ENCODE measurements at places on chromosomes 2 and 18.

DNA sequence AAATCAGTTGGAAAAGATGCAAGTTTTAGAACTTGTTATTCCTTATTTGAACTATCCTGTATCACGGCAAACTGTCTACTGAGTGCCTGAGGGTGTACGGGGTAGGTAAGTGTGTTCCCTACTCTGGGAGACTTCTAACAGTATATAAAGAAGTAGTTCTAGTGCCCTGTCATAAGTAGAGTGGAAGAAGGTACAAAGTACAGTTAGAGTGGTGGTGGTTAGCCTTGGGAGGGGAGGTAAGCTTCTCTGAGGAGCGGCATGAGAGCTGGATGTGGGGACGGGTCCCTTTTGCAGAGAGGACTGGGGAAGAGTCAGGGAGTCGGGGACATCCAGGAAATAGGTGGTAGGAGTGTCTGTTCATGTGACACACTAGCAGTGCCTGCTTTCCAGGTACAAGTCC, 48.5 kb downstream of the DGKD start:
- no peak for DNase-seq

DNA sequence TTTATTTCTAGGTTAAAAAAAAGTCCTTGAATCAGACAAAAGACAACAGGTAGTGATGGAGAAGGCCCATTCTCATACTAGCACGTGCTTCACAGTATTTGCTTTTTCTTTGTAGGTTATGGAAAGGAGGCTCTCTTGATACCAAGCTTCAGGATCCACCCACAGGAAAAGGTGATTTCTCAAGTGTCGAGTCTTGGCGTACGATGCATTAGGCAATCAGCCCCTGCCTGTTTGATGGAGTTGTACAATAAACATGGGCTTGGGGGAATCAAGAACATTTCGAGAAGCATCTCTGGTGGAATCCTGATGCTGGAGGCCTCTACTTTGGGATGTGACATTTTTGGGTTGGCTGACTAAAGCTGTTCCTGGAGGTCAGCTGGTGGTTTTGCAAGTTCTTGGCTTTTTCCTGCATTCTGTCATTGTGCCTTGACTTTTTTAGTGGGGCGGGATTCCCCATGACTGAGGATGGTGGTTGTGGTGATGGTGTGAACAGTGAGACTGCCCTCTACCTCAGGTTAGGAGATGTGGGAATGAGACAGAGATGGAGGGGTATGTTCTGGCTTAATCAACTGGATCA, 231.5 kb upstream of the SPRED2 start:
- DNase-seq = no peak

DNA sequence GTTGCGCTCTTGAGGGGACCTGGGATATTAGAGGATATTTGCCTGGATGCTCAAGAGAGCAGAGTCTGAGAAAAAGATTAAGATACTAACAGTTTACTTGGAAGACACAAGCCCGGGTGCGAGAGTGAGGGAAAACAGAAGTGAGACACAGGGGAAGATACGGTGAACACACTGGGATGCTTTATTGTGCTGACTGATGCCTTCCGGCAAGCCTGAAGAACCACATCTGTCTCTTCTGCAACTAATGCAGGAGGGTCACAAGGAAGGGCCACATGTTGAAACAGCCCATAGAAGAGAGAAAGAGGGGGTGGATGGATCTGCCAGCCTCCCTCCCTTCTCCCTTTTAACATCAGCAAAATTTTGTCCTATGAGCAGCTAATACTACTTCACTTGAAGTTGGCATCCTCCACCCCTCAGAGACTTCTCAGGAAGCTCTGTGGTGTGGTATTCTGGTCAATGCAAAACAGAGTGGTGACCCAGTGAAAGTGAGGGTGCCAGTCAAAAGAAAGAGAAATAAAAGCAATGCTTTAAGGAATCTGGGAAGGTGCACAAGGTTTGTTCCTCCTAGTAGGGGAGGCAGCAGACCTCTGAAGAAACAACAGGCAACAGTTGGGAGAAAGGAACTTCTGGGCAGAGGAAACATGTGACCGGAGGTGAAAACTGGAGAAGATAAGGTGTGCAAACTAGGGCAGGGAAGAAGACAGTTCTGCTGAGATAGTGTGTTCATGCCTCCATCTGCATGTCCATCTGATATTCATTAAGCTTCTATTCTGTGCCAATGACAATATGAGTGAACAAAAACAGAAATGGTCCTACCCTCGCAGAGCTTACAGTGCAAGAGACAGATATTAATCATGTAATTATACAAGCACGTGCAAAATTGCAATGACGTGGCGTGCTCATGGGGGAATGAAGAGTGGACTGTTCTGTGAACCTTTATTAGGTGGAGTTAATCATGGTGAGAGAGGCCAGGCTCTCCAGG, 107.1 kb downstream of the LYPD6B start:
- no peak for DNase-seq

GRCh38 chr2:14558335-14558919, 74.1 kb upstream of the LRATD1 start:
- no peak for DNase-seq

- DNase-seq = no peak
These were observed 55.4 kb upstream of the ACYP2 start for GRCh38 chr2:54059986-54060385.

DNA sequence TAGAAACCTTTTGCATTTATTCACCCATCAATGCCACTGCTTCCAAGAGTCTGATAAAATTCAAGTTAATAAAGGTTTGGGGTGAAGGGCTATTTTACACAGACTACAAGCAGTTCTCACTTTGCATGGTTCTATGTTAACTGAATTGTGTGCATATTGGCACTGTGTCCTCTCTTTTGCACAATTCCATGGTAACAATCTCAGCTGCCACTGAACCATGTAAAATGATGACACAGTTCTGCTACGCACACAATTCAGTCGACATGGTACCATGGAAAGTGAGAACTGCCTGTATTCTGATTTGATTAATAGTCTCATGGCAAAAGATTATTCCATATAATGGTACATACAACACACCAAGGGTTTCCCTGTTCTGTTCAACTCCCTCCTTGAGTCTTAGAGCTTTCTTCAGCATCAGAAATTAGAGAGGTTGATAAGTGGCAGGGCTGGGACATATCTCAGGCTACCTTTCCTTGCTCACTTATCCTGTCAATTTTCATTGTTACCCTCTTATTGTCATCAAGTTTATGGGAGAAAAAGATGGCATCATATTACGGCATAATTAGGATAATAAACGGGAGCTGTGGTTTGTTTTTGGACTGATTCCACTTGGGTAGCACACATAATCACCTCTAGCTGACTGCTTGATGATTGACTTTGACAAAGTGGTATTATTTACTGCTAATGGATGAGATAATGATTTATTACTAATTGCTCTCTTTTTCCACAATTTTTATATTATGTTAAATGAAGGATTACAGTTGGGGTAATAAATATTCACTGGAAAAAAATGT, 139.3 kb upstream of the CREB1 start:
- DNase-seq = no peak

GRCh38 chr2:128523457-128523856, 204.8 kb upstream of the HS6ST1 start:
- DNase-seq = no peak

DNA sequence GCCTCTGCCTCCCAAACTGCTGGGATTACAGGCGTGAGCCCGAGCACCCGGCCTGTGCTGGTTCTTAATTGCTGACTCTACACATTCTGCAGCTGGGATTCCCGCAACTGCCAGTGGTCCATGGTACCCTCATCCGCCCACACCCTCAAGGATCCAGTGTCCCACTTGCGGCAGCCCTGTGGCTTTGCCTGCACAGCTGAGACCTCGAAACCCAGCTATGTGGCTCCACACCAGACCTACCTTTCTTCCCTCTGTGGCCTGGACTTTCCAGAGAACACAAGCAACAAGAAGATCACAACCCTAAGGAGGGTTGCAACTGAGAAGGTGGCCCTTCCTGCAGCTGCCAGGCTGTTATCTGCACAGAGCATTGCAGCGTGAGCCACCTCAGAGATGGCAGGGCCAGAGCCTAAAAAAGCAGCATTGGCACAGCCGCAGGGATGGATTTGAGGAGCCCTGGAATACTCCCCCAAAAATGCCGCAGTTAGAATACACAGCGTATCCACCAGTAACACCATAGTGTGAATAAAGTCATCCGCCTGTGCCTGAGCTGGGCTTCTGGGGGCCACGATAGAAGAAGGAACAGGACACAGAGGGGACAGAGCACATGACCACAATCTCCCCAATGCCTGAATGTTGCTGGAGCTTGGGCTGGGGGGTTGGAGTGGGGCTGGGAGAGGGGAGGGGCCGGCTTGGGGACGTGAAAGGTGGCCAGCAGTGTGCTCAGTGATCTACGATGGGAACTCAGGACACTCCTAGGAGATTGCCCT, 1.9 kb downstream of the GPR55 start:
- DNase-seq = no peak

GRCh38 chr2:100954044-100954420, 48.1 kb upstream of the RPL31 start:
- no peak for DNase-seq

GRCh38 chr2:127683757-127684156, 8.4 kb upstream of the LIMS2 start:
- DNase-seq = no peak

- no peak for DNase-seq
These were observed 1.1 kb upstream of the SULT6B1 start for GRCh38 chr2:37189452-37190153.

GRCh38 chr2:234444893-234445292, 52.0 kb downstream of the ARL4C start:
- no peak for DNase-seq

GRCh38 chr18:6414118-6414722, 491 bp downstream of the L3MBTL4 start:
- no peak for DNase-seq

DNA sequence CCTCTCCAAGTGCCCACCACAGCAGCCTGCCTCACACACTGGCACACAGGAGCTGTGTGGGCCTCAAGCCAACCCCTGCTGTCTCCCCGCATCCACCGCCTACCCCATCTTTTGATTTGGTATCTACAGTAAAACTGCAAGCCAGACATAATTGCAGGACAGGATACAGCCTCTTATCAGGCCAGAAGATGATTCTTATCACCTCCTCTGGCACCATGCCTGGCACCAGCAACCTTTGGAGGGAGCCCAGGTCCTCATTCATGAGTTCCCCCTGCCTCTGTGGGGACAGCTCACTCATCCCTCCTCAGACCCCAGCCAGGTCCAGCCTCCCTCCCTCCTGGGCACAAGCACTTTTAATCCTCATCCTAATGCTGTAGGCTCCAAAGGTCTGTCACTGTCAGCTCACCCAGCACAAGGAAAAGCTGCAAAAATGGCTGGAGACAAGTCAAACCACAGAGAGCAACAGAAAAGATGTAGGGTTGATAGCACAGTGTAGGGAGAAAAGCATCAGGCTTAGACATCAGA, 9.7 kb downstream of the RAB11FIP5 start:
- DNase-seq = no peak

DNA sequence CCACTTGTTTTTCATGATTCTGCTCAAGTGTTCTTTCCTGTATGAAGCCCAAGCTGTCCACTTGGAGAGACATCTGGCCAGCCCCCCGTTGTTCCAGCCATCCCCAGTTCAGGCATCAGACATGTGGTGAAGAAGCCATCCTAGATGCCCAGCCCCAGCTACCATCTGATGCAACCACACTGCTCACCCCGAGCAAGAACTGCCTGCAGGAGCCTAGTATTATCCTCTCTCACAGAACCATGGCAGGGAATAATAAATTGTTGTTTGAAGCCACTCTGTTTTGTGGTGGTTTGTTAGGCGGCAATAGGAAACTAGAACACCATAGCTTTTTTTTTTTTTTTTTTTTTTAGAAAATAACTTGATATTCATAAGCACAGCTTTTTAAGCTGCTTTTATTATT, 19.5 kb upstream of the DARS1 start:
- no peak for DNase-seq

DNA sequence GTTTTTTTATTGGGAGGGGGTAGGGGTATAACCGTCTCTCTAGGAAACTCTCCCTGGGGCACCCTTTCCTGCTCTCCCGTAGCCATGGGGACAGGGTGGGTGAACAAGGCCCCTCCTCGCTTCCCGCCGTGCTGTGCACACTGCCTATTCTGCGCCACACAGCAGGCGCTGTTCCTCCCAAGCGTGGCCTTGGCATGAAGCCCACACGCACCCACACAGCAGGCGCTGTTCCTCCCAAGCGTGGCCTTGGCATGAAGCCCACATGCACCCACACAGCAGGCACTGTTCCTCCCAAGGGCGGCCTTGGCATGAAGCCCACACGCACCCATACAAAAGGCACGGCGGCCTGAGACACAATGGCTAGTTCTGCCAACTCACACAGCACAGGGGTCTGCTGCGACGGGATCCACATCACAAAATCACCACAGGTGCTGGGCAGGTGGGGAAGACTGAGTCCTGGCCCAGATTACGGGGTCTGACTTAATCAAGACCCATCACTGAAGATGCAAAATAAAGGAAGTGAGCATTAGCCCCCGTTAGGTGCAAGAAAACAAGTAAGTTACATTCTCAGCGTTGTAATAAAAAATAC, 46.6 kb upstream of the TPO start:
- DNase-seq = peak; percentile 84

GRCh38 chr2:152620985-152621384, 96.3 kb downstream of the PRPF40A start:
- DNase-seq = no peak

DNA sequence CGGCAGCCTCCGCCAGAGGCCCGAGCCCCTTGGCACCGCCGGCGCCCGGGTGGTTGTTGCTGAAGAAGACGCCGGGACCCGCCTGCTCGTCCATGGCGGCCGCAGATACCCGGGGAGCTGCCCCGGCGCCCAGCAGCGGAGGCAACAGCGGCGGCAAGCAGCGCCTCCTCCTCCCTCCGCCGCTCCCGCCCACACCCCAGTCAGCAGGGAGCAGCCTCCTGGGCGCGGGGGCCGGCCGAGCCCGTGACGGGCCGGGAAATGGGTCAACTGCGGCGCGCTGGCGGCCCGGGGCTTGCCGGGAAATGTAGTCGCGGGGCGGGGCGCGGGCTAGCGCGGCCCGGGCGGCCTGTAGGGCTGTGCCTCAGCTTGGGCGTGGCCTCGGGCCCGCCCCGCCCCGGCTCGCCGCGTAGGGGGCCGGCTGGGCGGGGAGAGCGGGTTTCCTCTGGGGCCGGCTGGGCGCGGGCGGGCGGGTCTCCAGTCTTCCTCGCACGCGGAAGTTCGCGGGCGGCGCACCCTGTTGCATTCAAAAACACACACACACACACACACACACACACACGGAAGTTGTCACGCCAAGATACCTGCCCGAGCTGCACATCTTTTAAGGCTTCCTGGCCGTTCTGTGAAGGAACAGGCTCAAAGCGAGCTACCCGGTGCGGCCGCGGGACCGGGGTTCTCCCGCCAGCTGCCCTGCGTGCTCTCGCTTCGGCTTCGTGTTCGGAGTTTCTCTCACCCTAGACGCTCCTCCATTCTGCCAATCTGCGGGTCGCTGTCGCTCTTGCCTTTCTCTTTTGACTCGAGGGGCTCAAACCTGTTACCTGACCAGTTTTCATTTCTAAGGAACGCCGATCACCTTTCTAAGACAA, at the start of gene STRN:
STRN (minus strand) TSS at position 167 of the 866 bp plus-strand sequence; CDS start at position 94, 73 bp downstream.
- peak; percentile 52 for DNase-seq

- no peak for DNase-seq
These were observed 39.8 kb downstream of the FAM98A start for GRCh38 chr2:33559328-33559727.

DNA sequence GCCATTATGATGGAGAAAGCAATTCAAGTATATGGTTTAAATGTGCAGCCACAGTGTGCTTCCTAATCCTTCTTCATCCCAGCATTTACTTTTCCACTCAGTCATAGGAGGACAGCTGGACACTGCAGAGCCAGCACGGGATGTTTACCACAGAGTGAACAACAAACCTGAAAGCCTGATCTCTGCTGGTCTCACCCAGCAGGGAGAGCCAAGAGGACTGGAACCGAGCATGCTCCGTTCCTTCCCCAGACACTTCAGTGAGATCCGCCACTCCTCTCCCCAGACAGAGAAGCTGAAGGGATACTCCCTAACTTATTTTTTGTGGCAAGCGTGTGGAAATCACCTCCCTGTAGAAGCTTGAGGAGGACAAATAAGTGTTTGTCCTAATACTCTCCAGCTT, 23.2 kb upstream of the GORASP2 start:
- DNase-seq = no peak
